ENCODE measurements at places on chromosomes 7 and 10.

DNA sequence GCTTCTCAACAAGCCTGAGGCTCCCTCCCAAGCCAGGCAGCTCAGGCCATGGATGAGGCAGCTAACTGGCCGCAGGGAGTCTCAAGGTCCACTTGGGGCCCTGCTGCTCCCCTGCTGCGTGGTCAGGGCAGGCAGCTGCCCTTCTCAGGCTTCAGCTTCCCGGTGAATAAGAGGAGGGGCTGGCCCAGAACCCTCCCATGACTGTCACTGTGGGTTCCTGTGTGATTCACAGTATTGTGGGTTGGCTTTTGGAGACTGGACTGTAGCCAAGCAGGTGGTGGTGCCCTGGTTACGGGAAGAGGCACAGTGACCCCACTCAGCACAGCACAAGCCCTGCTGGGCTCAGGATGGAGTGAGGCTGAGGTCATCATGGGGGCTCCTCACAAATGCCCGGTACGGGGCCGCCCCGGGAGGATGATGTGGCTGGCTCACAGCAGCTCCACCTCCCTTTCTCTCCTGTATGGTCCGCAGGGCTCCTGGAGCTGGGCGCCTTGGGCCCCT, 189.8 kb downstream of the HECW1 start:
- no peak for DNase-seq

DNA sequence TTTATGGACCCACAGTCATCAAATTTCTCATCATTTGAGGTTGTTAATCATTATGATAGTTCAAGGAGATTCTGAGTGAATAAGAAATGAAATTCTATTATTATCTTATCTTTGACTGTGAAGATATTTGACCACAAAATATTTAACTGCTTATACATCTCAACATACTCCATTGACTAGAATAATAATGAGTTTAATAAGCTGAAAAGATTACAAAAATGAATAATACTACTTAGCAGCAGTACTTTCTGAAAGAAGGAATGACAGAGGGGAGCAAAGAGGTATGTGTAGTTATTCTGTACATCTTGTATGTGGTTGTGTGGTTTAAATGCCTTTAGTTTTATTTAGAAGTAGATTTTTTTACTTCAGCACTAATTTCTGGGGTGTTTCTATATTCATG, 214.2 kb downstream of the PRKG1 start:
- no peak for DNase-seq

- no peak for DNase-seq
Measured at GRCh38 chr7:112122798-112123197, 83.4 kb downstream of the DOCK4 start.

- DNase-seq = no peak
Measured at GRCh38 chr7:144606261-144606660, 202.8 kb upstream of the NOBOX start.

DNA sequence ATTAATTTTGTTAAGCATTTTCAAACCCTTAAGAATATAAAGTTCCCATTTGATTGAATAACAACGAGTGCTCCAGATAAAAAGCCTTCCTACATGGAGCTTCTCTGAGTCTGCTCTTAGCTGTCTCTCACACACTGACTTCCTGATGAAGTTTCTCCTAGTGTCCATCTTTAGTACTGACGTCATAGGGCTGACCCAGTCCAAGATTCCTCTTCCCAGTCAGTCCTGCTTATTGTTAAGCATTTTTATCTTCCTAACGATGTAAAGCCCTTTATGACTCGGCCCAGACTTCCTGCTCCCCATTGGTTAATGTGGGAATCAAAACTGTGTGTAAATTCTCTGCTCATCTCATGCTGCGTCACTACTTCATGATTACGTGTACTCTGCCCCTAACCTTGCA, 398.8 kb downstream of the TFEC start:
- no peak for DNase-seq

- no peak for DNase-seq
Measured at GRCh38 chr7:33179519-33179918, 50.2 kb downstream of the BBS9 start.

GRCh38 chr7:2843711-2844152, 376 bp downstream of the GNA12 start:
- DNase-seq = no peak

DNA sequence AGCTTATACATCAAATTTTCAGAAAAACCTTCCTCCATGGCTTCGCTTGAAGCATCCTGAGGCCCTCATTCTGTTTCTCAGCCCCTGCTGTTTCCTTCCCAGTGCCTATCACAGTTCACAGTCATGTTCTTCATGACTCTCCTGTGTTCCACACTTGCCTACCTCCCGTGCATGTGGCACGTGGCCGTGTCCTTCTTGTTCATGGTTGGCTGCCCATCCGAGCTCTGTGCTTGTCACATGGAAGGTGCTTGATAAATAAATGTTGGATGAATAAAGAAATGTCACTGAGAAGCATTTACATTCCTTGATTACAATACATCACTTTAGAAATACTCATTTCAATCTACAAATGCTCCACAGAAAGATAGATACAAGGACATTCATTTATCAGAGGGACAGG, 23.7 kb upstream of the EGFR start:
- no peak for DNase-seq

- DNase-seq = no peak
Measured at GRCh38 chr10:92822964-92823363, 25.4 kb upstream of the EXOC6 start.

GRCh38 chr7:117212969-117213877, 109.6 kb downstream of the WNT2 start:
- peak; percentile 3 for DNase-seq

- no peak for DNase-seq
Measured at GRCh38 chr10:126561921-126562680, 108.4 kb downstream of the C10orf90 start.

DNA sequence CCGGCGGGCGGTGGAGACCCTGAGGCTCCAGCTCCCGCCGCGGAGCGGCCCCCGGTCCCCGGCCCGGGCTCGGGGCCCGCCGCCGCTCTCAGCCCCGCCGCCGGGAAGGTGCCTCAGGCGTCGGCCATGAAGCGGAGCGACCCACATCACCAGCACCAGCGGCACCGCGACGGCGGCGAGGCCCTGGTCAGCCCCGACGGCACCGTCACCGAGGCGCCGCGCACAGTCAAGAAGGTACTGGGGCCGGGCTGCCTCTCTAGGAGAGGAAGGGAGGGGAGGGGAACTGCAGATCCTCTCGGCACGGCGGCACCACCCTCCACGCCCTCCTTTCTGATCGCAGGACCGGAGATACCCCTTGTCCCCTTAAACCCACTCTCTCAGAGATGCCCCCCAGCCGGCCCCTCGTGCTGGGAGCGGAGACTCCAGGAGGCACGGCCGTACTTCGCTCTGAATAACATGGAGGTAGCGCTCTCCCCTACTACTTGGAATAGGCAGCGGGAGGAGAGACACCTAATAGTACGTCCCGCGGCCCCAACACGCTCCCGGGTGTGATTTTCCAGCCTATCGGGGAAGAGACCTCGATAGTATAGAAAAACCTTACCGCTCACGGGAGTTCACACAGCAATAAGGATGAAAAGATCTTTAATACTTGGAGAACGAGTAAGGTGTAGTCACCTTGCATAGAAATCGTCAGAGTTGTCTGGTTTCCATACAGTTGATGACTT, 538 bp downstream of the AHCYL2 start:
- DNase-seq = peak; percentile 35

GRCh38 chr7:43648473-43649406, 65.8 kb downstream of the STK17A start:
- DNase-seq = peak; percentile 67

DNA sequence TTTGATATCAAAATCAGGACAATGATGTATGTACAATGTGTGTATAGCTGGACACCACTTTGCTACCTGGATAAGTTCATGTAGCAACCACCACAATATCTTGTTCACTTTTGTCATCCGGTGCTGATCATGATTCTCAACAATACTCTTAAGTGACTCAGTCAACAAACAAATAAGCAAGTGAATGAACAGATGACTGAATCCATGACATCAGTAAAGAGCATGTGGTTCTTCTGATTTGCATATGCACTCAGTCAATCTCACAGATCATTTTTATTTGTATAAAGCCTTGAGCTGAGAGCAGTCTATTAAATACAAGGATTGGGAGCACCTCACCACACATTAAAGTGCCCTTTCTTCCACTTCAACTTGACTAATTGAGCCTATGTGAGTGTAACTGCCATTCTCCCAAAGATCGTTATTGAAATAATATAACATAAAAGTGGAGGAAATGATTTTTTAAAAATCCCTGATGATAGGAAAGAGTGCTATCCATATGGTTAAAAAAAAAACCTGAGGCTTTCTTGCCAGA, 69.5 kb downstream of the NPSR1 start:
- no peak for DNase-seq

- DNase-seq = no peak
Measured at GRCh38 chr10:95253007-95253406, 37.8 kb downstream of the PDLIM1 start.

- no peak for DNase-seq
Measured at GRCh38 chr7:19519443-19520021, 189.3 kb downstream of the POLR1F start.

- no peak for DNase-seq
Measured at GRCh38 chr7:155693826-155694225, 49.4 kb downstream of the RBM33 start.

- no peak for DNase-seq
Measured at GRCh38 chr7:16299853-16300252, 121.5 kb downstream of the CRPPA start.

GRCh38 chr10:117339578-117339977, 35.7 kb downstream of the PDZD8 start:
- DNase-seq = no peak

DNA sequence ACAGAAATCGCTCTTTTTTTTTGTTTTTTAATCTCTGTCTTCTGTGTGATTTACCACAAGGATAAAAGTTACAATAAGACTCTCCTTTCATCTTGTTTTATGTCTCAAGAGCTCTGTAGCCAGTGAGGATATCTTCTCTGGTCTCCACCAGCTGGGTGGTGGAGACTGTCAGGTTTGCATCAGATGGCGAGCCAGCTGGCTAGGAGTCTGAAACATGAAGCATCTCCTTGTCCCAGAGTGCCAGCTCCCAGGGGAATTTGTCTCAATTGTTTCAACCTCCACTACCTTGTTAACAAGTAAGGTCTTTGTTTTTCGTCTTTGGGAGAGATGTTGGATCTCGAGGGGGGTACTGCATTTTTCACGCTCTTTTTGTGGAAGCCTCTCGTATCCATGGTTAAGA, 47.3 kb downstream of the FRMPD2 start:
- DNase-seq = no peak

GRCh38 chr7:54841772-54842697, 83.0 kb upstream of the SEC61G start:
- no peak for DNase-seq

DNA sequence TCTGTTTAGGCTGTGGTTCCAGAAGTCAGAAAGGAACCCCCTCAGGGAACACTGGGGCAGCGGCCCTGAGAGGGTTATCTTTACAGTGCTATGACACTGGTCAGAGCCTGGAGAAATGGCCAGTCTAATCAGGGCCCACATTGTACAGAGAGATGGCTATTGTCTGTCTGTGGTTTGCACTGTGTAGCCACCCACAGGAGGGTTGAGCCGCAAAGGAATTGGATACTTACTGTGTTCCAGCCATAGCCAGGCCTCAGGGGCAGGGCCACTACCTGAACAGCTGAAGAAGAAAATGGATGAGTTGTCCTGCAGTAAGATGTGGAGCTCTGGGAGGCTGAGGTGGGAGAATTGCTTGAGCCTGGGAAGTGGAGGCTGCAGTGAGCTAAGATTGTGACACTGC, 47.5 kb upstream of the PODXL start:
- DNase-seq = no peak

GRCh38 chr10:31867646-31868045, 61.0 kb downstream of the ARHGAP12 start:
- no peak for DNase-seq

DNA sequence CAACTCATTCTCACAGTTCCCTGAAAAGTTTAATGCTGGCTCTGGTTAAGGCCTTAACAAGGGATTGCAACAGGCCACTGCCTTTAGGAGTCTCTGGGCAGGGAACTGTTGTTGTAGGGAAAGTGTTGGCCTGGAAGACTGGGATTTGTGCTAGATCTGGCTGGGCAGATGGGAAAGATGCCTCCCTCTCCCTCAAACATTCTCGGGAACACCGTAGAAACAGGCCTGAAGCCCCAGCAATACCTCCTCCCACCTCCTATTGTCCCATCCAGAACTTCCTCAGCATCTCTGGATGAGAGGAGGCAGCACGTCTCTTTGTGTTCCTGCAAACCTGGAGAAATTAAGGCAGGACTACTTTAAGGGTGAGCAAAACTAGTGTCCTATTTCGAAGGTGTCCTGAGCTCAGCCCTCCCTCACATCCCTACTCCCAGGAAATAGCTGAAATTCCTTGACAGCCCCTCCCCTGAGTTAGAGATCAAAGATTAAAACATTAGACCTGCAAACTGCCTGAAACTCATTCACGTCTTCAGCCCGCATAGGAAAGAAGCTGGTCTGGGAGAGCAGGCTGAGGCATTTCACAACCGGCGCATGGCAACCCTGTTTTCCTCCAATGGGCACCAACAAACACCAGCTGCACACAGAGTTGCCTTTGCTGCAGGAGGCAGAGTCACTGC, 10.9 kb upstream of the MAP3K8 start:
- DNase-seq = no peak

DNA sequence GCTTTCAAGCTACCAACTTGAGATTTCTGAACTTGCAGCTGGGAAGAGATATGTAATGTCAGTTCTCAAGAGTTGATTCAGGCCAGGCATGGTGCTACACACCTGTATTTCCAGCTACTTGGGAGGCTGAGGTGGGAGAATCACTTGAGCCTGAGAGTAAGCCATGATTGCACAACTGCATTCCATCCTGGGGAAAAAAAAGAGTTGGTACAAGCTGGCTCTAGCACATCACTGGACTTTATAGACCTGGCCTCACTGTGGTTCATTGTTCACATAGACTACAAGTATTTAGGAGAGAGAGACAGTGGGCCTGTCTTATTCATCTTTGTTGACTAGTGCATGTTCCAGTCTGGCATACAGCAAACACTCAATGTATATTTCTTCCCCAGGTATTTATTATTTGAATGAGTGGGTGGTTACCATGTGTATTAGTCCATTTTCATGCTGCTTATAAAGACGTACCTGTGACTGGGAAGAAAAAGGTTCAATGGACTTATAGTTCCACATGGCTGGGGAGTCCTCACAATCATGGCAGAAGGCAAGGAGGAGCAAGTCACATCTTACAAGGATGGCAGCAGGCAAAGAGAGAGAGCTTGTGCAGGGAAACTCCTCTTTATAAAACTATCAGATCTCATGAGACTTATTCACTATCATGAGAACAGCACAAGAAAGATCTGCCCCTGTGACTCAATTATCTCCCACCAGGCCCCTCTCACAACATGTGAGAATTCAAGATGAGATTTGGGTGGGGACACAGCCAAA, 176.5 kb downstream of the PFKFB3 start:
- no peak for DNase-seq
